DMS153 (cell line): ENCODE measurements at places on chromosomes 12 and 14.

DNA sequence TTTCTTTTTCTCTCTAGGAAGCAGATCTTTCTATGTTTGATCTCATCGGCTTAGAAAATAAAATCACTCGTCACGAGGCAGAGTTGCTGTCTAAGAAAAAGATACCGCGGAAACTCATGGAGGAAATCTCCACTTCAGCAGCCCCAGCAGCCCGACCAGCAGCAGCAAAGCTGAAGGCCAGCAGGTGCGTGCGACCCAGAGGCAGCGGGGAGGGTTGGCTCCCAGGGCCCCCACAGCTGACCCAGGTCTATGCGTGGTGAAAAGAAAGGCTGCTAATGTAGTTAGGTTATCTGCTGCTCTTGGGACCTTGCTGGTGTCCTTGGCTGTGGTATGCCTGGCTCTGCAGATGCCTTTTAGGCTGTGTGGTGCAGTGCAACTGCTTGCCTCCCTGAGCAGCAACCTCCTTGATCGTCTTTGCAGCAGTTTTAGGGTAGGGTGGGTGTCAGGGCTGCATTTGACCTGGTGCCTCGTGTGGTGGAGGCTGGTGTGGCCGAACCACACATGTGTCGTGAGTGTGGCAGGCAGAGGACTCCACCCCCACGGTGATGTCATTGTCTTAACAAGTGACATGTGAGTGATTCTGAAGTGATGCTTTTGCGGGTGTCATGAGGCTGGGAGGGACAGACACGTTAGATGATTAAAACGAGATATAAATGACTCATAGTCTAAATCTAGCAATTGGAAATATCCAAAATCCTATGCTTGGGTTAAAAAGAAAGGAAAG, 68.6 kb downstream of the EP400 start:
- DNase-seq, result no peak

- DNase-seq, result no peak
These were observed 1061.8 kb upstream of the SEL1L start for GRCh38 chr14:82595466-82595865.

GRCh38 chr14:89252887-89253532, 164.0 kb downstream of the FOXN3 start:
- DNase-seq, result no peak

- no peak for DNase-seq
These were observed 16.4 kb downstream of the RNASE2 start for GRCh38 chr14:20971705-20972021.

DNA sequence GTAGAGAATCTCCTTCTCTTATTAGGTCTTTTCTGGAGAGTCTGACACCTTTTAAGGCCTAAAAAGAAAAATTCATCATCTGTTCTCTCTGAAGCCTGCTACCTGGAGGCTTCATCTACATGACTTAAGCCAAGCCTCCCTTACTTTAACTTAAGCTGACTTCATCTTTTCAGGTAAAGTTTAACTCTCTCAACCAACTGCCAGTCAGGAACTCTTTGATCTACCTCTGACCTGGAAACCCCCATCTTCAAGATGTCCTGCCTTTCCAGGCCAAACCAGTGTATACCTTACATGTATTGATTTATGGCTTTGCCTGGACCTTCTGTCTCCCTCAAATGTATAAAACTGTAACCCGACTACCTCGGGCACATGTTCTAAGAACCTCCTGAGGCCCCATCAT, 17.5 kb downstream of the GSTZ1 start:
- no peak for DNase-seq

DNA sequence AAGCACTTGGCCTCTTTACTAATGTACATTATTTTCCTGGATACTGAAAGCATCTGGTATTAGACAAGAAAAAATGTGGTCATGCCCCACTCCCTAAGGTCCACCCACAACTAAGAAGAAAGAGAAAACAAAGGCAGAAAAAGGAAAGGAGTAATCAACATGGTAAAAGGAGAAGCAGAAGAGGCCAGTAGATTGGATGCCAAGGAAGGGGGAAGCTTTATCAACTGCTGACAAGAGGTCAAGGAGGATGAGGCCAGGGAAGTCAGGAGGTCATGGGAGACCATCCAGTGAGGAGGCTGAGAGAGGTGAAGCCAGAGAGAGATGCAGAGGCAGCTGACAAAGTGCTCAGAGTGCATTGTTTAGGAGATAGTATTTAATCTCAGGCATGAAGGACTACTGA, 383.5 kb downstream of the ZFP36L1 start:
- no peak for DNase-seq

DNA sequence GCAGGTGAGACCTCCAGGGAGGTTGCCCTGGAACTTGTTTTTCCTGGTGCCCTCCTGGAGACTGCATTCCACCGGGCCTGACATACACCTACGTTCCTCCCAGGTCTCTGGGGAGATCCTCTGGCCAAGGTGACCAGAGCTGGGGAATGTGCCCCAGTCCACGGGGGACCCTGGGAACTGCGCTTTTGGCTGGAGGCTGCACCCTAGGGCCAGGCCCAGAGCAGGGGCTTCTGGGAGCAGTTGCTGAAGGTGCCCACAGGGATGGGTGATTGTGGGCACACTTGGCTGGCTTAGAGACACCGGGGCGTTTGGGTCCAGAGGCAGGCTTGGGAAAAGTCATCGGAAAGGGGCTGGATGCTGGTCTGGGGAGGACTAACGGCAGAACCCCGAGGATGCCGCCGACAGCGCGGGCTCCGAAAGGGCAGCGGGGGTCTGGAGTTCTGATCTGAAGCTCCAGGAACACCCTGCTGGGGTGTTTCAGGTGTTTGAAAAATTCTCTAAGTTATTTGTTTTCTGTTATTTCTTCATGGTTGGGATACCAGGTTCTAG, 36.5 kb upstream of the TDRD9 start:
- no peak for DNase-seq

- DNase-seq, result no peak
These were observed 126.7 kb upstream of the PARP11 start for GRCh38 chr12:3999904-4000303.
